ENCODE measurements at places on chromosomes 2 and 18.

DNA sequence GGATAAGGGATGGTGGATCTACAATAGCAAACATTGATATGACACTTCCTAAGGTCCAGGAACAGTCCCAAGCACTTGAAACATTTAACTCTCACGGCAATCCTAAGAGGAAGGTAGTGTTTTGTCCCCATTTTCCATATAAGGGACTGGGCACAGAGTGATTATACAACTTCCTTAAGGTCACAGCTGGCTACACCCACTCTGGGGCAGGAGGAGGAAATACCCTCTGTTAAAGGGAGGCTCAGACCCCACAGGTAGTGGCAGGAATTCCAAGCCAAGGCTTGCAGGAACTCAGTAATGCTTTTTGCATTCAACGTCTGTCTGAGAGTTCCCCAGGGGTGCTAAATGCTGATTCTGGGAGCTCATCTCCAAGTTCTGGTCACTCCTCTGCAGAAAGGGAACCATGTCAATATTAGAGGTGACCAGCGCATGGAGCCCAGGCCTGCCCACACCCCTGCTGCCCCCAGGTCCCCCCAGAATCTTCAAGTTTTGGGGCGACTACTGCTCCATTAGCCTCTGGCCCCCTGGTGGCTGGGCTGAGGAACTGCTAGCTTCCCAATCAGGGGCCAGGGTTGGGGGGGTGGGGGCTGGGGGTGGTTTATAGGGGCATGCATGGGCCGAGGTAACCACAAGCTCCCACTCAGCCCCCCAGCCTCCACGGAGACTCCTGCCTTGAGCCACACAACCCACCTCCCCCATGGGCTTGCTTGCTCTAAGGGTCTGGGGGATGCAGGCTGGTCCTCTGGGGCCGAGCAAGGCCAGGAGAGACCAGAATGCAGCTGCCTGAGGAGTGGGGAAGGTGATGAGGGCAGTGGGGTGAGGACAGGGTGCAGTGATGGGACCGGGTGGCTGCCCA is 11.1 kb downstream of the OBSL1 start:
- no peak for DNase-seq

DNA sequence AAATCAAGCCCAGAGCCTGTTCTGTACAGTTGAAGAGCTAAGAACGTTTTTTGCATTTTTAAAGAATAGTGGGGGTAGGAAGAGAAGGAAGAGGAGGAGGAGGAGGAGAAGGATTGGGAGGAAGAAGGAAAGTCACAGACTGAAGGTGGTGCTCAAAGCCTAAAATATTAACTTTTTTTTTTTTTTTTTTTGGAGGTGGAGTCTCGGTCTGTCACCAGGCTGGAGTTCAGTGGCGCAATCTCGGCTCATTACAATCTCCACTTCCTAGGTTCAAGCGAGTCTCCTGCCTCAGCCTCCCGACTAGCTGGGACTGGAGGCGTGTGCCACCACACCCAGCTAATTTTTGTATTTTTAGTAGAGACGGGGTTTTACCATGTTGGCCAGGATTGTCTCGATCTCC is 18.3 kb upstream of the KLHL29 start:
- no peak for DNase-seq

DNA sequence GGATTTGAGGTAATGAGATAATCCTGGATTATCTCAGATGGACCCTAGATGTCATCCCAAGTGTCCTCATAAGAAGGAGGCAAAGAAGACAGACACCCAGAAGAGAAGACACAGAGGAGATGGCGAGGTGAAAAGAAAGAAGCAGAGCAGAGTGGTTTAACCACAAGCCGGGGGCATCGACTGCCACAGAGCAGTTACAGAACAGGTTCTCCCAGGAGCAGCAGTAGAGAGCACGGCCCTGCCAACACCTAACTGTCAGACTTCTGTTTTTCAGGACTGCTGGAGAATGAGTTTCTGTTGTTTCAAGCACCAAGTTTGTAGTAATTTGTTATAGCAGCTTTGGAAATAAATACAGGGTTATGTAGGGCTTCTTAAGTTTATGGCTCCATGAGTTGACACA is 437.0 kb downstream of the THSD7B start:
- DNase-seq = peak; percentile 3

DNA sequence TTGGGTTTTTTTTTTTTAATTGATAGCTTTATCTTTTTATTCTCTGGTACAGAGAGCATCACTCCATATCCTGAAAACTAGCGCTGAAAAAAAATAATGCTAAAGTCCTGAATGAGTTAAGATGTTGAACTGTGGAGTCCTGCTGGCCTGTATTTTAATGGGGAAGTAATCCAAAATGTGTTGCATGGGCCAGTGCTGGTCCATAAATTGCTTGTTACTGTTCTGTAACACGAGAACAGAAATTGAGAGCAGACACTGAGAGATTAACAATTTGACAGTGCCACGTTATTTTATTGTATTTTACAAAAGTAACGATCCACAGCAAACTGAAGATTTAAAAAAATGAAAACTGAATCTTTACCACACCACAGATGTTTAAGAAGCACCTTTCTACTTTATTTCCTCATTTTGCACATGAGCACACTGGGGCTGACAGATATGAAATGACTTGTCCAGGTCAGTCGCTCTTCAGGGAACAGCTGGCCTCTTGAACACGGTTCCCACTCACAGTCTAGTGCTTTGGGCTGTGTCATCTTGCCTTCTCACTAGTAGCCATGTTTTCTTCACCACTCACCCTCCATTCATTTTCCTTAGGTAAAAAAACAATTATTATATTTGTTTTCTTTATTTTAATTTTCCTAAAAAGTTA is 35.3 kb downstream of the ZCCHC2 start:
- DNase-seq = no peak

- DNase-seq = no peak
These were observed 160.4 kb upstream of the TMEM200C start for GRCh38 chr18:6055711-6056110.
